Activated T-helper 1 cell treated with anti-CD3 and anti-CD28 coated beads, Interleukin-12 subunit alpha, Interleukin-12 subunit beta, Interleukin-2, Interleukin-4 antibody, amounts not matched to agents 30 ng/mL and 10 ng/mL and 1 ng/mL, durations not matched to agents 14 hours and 24 hours and 36 hours (primary cell): ENCODE measurements at places on chromosomes 5 and 9. TPM values are rescaled to one million over a fixed set of nuclear protein-coding genes. Genes with fewer than 3 reads are reported as not detected.

DNA sequence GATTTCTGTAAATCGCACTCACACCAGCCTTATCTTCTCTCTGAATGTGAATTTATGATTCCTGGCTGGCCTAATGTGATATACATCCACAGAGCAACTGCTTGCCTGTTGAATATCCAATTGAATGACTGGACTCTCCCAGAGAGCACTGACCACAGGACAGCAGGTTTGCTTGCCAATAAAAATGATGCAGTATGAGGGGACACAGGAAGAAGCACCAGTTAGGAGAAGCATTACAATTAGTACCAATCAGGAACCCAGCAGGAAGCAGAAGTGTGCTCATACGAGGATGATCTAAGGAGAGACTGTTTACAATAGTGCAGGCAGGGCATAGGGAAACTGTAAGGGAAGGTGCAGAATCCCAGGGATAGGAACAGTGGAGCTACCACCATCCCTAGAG is 127.2 kb upstream of the ZNF366 start:
- no peak for DNase-seq

Gene SCGB3A2
- total RNA-seq, result not detected in 2 replicates

DNA sequence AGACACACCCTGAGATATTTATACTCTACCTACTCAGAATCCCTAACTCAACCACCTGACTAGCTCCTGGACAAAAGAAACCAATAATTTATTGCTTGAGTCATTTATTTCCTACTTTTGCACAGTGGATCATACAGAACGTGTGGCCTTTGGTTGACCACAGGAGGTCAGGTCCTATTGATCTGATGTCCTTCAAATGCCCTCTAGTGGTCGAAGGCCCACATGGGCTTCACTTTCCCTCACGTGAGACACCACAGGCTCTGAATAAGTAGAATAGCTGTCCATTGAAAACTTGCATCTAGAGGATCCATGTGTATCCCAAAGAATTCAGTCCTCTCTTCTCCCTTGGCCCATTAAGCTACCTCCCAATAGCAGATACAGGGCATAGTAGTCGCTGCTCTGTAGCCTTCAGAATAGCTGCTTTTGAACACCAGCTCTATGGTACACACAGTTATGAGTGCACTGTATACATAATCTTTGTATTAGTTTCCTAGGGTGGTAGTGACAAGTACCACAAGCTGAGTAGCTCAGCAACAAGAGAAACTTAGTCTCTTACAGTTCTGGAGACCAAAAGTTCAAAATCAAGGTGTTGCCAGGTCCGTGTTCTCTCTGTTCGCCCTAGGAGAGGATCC is 177.6 kb upstream of the SMARCA2 start:
- no peak for DNase-seq

DNA sequence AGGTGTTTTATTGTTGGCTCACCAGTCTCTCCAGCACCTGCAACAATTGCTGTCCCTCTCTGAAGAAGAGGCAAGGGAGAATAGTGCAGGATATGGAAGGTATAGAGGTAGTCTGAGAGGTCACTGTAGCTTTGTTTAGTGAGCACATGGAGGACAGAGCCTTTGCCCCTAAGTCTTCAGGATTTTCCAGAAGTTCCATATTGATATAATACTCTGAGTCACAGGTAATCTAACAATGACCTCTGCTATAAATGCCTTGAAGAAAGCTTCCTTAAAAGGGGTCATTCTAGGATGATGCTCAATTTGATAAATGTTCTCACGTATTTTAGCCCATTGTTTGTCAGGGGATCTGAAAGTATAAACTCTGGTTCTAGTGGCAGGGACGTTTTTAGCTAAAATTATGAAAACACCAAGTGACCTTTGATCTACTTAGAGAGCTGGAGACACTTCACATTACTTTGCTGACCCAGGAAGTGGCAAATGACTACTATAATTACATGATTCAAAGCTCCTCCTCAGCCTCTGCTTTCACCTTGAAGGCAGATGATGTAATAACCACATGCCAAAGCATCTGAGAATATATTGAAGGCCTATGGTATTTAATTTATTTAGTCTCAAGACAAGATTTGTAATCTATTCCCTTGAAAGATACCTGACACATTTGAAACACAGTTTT is 366.9 kb upstream of the NUDT12 start:
- no peak for DNase-seq

- DNase-seq, result no peak
Measured at GRCh38 chr5:172979778-172980177, 3.8 kb upstream of the ATP6V0E1 start.

- peak; percentile 57 for DNase-seq
Measured at GRCh38 chr9:76394960-76395252, 680 bp upstream of the RFK start.

- DNase-seq, result no peak
Measured at GRCh38 chr5:8766448-8766847, 779.4 kb downstream of the SEMA5A start.

GRCh38 chr5:83895860-83896259 is 175.2 kb upstream of the HAPLN1 start:
- no peak for DNase-seq

Gene RRAGA
- 56.8 and 56.9 TPM in 2 replicates for total RNA-seq

Gene TAF1L
- 0.03 TPM in 1 of 2 replicates, not detected in the other for total RNA-seq

- no peak for DNase-seq
Measured at GRCh38 chr5:62569470-62569869, 9.1 kb upstream of the LRRC70 start.

GRCh38 chr5:6572086-6572824 is 60.6 kb downstream of the NSUN2 start:
- no peak for DNase-seq

GRCh38 chr9:86062845-86063693 is 36.3 kb downstream of the GOLM1 start:
- no peak for DNase-seq

DNA sequence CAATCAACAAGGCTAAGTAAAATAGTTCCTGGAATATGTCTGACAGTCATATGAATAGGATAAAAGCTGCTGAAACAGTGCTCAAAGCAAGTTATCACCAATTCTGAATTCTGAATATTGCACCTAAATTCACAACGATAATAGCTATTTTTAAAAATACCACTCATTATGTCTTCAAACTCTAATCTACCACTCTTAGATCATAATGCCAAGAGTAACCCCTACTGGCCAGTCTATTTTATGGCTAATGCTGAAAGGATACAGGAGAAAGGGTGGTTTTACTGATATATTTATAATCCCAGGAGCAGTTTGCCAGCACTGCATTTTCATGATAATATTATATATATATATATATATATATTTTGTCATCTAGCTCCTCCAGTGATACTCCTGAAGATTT is 232.8 kb downstream of the PDE4D start:
- DNase-seq, result no peak

DNA sequence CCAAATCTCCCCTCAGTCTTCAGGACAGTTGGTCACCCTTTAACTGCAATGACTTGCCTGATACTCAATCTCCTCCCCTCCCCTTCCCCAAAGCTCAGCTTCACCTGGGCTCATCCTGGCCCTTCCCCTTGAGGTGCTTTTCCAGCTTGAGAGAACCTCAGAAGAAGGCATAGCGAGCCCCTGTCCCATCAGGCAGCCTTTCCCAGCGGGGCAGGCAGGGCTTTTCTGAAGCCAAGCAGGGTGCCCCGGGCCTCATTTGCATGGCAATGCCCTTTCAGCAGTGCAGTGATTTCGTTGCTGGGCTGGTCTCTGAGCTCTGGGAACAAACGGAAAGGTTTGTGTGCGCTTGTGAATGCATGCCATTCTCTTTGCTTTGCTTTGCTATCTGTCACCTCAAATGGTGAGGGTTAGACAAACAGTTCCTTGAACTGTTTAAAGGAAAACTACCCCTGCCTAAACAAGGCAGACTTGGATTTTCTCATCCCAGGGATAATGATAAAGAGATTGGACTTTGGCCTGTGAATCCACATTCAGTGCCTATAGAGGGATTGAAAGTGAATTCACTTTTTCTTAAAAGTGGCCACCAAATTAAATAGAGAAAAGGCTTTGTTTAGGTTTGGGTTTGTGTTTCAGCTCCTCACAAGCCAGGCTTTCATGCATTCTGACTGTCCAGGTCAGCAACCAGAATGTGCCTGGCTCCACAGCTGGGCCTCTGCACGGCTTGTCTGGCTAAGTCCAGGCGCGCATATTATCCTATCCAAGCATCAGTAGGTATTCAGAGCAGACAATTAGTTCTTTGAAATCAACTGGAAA is 165.3 kb downstream of the ZNF608 start:
- no peak for DNase-seq

DNA sequence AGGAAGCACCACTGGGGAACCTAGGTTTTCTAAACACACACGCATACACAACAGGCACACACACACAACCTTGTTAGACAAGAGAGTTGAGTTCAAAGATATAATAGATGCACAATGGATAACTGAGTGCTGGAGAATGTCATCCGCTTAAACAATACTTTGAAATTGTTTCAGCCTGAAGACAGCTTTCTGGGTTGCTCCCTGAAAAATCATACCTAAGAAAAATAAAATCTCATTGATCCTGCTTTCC is 126.1 kb downstream of the TMEM161B start:
- no peak for DNase-seq

GRCh38 chr5:107431998-107432397 is 238.7 kb downstream of the EFNA5 start:
- no peak for DNase-seq

GRCh38 chr9:117290306-117290840 is 124.5 kb downstream of the ASTN2 start:
- DNase-seq, result no peak

Gene PDE6A
- total RNA-seq, result not detected in 2 replicates

Gene NXNL2
- not detected in 2 replicates for total RNA-seq

Gene SHB
- 1.2 and 1.7 TPM in 2 replicates for total RNA-seq

DNA sequence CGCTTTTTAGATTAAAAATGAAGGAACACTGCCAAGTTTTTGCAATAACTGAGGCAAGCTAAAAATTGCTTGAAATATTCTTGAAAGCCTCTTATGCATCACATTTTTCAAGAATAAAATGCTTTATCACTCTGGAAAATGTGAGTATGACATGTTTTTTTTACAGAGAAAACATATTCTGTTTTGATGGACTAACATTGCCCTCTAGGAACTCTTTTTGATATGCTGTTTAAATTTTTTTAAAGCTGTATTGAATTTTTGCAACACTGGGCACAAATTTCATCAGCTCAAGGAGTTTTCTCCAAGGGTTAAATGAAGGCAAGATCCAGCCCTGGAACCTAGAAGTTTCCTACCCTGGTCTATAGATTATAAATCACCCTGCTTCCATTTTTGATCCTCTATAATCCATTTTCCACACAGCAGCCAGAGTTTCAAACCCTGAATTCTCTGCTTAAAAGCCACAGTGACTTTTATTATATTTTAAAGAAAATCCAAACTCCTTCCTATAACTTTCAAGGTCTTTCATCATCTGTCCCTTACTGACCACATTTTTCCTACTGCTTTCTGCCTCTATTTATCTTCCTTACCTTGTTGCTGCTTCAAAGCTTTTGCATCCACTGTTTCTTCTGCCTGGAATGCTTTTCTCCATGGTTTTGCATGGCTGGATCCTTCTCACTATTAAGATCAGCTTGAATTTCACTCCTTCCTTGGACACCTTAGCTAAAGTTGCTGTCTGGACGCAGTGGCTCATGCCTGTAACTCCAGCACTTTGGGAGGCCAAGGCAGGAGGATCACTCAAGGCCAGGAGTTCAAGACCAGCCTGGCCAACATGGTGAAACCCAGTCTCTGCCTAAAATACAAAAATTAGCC is 60.9 kb downstream of the IL31RA start:
- DNase-seq, result no peak

Gene TMEM174
- total RNA-seq, result not detected in 2 replicates

Gene FOXD4L6
- 0.16 TPM in 1 of 2 replicates, not detected in the other for total RNA-seq

DNA sequence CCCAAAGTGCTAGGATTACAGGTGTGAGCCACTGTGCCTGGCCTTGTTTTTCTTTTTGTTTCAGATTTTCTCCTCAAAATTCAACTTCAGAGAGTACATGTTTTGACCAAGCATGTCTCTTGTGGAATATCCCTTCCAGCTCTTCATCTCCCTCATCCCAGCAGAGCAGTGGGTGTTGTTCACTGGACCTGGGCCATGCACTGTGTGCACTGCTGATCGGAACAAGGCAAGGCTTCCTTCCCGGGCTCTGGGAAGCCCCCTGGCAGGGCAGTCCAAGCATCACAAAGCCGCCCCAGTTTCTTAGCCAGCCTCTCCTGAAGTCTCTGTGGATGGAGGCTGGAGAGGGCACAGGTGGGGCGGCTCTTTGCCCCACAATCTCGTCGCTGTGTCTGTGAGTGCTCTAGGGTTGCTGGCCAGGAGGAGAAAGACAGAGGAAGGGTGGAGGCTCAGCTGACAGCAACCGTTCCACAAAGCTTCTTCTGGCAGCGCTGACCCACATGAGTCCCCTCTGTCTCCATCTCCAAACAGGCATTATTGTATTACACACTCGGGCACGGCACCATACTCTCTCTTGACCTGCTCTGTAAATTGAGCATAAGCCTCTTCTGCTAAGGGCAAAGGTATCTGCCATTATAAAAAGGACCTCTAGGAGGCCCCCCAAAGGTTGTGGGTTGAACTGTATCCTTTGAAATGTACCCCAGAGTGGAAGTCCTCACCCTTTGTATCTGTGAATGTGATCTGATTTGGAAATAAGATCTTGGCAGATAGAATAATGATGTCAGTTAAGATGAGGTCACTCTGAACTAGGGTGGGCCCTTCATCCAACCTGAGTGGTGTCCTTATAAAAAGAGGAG is 89.6 kb downstream of the TARS1 start:
- DNase-seq, result no peak

DNA sequence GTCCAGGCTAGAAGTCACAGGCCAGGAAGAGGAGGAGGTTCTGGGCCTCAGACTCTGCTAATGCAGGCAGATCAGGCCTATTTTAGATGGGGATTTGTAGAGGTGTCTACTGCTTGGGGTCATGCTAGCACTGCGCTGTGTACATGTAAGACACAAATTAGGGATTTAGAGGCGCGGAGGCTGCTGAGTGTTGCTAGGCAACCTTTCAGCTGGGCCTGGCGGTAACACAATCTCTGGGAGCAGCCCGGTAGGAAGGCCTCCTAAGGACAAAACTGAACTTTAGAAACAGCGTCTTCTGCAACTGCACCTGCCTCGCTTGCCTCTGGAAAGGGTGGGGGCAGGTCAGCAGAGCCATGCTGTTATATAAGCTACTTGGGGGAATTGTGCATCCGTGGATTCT is 147.9 kb downstream of the MACROH2A1 start:
- no peak for DNase-seq
